AG09319 (cell line): ENCODE measurements at places on chromosomes 4 and X.

DNA sequence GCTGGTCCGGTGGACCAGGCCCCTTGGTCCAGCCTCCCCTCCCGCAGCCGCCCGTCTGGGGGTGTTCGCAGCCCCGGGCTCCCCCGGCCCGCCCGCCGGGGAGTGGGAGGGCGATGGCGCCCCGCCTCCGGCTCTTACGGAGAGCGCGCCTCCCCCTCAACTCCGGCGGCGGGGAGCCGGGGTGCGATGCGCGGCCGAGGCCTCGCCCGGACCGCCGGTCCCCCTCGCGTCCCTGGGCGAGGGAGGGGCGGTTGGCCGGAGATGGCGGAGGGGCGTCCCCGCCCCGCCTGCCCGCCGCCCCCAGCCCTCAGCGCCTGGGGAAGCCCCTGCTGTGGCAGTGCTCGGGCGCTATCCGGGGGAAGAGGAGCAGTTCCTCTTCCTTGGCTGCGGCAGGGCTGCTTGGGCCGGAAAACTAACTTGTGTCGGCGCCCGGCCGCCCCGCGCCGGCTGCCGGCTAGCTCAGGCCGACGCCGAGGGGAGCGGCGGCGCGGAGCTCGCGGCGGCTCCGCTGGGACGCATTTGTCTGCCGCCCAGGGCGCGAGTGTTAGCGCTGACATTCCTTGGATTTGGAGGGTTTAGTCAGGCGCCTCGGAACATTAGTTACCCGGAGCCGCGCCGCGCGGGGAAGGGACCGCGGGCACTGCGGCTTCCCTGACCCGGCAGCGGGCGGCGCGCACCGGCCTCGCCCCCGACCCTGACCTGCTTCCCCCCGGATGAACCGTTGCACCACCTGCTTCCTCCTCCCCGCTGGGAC is 994 bp downstream of the GALNT7 start:
- DNase-seq, result no peak

GRCh38 chr4:57190601-57191481 is 80.7 kb upstream of the IGFBP7 start:
- DNase-seq, result no peak

DNA sequence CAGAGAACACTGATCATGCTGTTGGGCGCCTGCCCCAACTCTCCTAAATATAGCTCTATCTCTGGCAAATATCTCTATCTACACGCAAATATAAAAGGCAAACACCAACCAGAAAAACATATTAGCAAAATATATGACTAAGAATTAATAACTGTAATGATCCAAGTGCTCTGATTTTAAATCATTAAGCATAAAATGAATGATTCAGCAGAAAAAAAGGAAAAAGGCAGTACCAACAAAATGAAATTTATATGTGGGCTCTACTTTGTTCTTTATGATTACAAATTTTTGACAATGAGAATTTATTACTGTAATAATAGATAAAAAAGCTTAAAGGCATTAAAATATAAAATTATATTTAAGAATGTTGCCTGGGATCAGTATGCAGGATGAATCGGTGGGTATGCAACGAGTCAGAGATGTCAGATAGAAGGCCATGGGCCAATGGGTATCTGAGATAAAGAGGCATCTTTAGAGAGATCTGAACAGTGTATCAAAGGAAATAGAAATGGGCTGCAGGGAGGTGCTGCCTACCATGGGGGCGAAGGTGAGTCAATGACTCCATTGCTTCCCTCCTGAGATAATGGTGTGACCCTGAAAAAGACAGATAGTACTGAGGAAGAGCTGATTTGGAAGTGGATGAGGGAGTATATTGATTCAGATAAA is 234.8 kb downstream of the SCFD2 start:
- no peak for DNase-seq

DNA sequence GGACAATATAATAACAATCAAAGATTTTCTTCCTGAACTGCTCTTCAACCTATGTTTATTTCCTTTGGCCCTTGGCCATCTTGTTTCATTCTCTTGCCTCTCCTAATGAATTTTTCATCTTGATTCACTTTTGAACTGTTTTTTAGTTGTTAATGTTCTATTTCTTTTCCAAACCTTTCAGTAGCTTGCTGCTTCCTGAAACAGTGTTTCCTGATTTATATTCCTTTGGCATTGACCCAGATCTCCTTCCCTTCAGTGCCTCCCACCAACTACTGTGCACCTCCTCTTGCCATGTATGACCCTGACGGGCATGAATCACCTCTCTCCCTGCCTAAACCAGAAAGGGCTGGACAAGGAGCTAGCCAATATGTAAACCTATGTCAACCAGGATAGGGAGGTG is 25.6 kb upstream of the SPP1 start:
- DNase-seq, result no peak

DNA sequence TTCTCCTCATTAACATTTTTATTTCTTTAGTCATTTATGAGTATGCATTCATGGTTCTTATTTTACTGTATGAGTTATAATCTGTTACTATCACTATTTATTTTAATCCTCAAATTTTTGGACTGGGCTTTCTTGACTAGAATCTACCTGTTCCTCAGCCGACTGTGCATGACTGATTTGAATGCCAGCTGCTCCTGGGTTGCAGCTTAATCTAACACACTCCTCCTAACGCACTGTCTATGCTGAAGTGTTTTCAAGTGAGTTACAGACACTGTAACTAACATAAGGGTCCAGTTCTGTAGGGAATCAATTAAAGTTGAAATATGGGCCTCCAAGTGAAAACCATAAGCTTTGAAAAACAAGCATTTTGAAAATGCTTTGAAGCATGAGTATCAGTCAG is 137.4 kb upstream of the ARSJ start:
- no peak for DNase-seq

- no peak for DNase-seq
Measured at GRCh38 chr4:162727232-162727631, 439.5 kb downstream of the NAF1 start.

GRCh38 chr4:31674313-31674947 is 954.3 kb downstream of the PCDH7 start:
- no peak for DNase-seq

- no peak for DNase-seq
Measured at GRCh38 chr4:6008766-6009385, 9.4 kb downstream of the C4orf50 start.

- DNase-seq, result no peak
Measured at GRCh38 chr4:154593868-154594267, 3.3 kb upstream of the FGA start.

DNA sequence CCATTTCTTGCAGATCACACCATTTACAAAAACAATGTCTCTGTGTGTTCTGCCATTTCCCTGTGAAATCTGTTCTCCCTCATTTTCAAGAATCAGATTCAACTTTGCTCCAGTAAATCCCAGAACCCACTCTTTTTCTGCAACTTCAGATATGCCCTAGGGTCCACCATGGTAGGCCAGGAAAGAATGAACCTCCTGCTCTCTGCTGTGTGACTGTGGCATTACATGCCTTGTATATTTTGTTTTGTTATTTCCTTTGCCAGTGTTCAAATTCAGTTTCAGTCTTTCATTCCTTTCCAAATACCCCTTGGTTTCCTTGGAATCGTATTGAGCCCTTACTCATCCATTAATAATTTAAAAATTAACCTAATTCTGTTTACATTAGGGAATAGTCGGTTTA is 290.2 kb upstream of the VCX start:
- no peak for DNase-seq
